ENCODE measurements at places on chromosomes 5 and 9. TPM values are rescaled to one million over a fixed set of nuclear protein-coding genes. Genes with fewer than 3 reads are reported as not detected.

DOLPP1 gene
- 3.2 TPM for total RNA-seq

- no peaks in the 10 kb centered on the region for H3K27me3 ChIP-seq
- peaks cover 7% of the 10 kb centered on the region for H3K4me1 ChIP-seq
- peak overlapping the region; percentile 59 for H3K4me3 ChIP-seq
- no peak for DNase-seq
- peak overlapping the region; percentile 73 for H3K27ac ChIP-seq
Observed at GRCh38 chr5:80961376-80962281, 1.5 kb downstream of the RASGRF2 start.

DNA sequence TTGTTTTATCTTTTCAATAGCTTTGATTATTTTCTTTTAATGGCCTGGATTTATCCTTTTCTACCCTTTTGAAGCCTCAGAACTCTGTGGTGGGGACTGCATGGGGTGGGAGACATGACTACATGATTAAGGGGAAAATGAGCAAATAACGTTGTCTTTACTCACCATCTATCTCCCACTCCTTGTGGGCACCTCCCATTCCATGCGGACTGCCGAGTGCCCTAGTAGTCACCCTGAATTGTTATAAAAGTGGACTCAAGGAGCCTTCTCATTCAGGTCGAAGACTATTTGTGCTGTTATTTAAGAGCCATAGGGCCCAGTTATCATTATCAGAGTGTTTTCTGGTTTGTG lies 281.8 kb downstream of the MLLT3 start:
- H3K4me3 ChIP-seq, result no peak overlapping the region
- no peak overlapping the region for H3K27ac ChIP-seq
- no peak for DNase-seq
- H3K4me1 ChIP-seq, result no peaks in the 10 kb centered on the region
- no peaks in the 10 kb centered on the region for H3K36me3 ChIP-seq
- H3K27me3 ChIP-seq, result no peaks in the 10 kb centered on the region

GRCh38 chr5:6732634-6733410 lies 19.6 kb downstream of the TENT4A start:
- DNase-seq, result no peak
- no peak overlapping the region for H3K4me3 ChIP-seq
- no peaks in the 10 kb centered on the region for H3K27me3 ChIP-seq

DNA sequence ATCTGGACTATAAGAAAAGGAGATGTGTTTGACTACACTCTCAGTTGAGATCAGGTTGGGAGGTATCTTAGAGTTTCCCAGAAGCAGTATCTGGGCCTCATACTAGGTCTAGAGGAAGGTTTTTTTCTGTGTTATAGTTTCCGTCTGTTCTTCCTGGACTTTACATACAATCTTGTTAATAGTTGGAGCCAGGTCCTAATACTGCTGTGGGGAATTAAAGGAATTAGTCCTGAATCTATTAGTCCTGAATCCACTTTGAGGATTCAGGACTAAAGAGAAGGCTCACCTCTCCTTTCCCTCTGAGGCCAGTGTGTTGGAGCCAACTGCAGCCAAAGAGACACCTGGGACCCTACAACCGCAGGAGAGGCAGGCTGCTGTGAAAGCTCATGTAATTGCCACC lies 445.7 kb upstream of the CLINT1 start:
- H3K4me1 ChIP-seq, result no peaks in the 10 kb centered on the region
- H3K27ac ChIP-seq, result no peak overlapping the region
- H3K36me3 ChIP-seq, result no peaks in the 10 kb centered on the region
- no peak for DNase-seq

DNA sequence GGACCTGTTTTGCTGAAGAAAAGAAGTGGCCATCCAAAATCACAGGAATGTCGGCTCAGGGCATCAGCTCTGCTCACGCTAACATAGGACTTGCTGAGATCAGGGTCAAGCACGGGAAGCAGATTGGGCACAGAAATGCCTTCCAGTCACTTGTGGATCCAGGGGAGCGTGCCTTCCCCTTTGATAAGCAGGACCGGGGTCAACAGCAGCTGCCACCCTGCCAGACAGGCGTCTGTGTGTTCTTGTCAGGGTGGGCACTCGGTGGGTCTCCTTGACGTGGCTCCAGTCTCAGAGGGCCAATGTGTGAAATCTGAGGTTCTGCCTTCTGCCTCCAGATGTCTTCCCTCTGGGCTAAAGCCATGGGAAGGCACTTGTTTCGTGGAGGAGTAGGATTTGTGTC lies 313.7 kb upstream of the IRX4 start:
- no peak overlapping the region for H3K27ac ChIP-seq
- no peak overlapping the region for H3K4me3 ChIP-seq
- H3K4me1 ChIP-seq, result no peaks in the 10 kb centered on the region

GFI1B gene
- not detected for total RNA-seq

- H3K27ac ChIP-seq, result no peak overlapping the region
- H3K36me3 ChIP-seq, result no peaks in the 10 kb centered on the region
- peaks cover 10% of the 10 kb centered on the region for H3K4me1 ChIP-seq
- no peak for DNase-seq
Observed at GRCh38 chr9:116491659-116492058, 195.4 kb upstream of the TRIM32 start.

- DNase-seq, result peak; percentile 93
- no peak overlapping the region for H3K4me3 ChIP-seq
- H3K4me1 ChIP-seq, result peaks cover 8% of the 10 kb centered on the region
- no peaks in the 10 kb centered on the region for H3K27me3 ChIP-seq
Observed at GRCh38 chr9:95137587-95138145, 179.8 kb downstream of the FANCC start.

GRCh38 chr5:157659868-157660660 lies 7.8 kb upstream of the SOX30 start:
- H3K27me3 ChIP-seq, result no peaks in the 10 kb centered on the region
- no peaks in the 10 kb centered on the region for H3K4me1 ChIP-seq
- no peak overlapping the region for H3K4me3 ChIP-seq
- no peaks in the 10 kb centered on the region for H3K36me3 ChIP-seq
- no peak overlapping the region for H3K27ac ChIP-seq
- DNase-seq, result no peak

SLC34A3 gene
- total RNA-seq, result not detected

WNT8A gene
- total RNA-seq, result not detected

PTGR1 gene
- total RNA-seq, result 40.3 TPM

GRCh38 chr5:568061-568781 lies 43.9 kb upstream of the CEP72 start:
- H3K27me3 ChIP-seq, result no peaks in the 10 kb centered on the region
- H3K36me3 ChIP-seq, result no peaks in the 10 kb centered on the region
- DNase-seq, result no peak

SHOC1 gene
- 0.25 TPM for total RNA-seq

DNA sequence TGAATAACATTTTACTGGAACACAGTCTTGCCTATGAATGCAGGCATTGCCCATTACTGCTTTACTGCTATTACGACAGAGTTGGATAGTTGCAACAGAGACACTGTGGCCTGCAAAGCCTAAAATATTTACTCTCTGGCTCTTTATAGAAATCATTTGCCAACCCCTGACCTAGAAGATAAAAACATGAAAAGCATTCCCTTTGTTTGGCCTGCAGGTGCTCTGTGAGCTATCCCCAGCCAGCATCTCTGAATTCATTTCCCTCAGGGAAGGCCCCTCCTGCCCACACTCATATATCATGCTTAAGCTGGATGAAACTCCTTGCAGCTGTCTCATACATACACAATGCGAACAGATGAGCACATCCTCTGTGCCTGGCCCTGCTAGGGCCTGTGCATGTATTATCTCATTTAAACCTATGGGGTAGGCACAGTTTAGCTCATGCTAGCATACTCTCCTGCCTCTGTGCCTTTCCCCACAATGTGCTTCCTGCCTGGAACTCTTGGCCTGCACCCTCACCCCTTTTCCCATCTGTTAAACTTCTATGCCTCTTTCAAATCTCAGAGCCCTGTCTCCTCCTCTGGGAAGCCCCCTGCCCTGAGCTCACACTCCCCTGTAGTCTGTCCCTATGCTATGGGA lies 193.1 kb downstream of the PAX5 start:
- H3K4me3 ChIP-seq, result no peak overlapping the region
- no peak for DNase-seq
- no peaks in the 10 kb centered on the region for H3K36me3 ChIP-seq

GRCh38 chr5:162824360-162824759 lies 613.0 kb upstream of the CCNG1 start:
- H3K4me3 ChIP-seq, result no peak overlapping the region
- H3K36me3 ChIP-seq, result no peaks in the 10 kb centered on the region
- DNase-seq, result no peak
- H3K4me1 ChIP-seq, result no peaks in the 10 kb centered on the region

FCN1 gene
- 1.7 TPM for total RNA-seq

FOXD1 gene
- total RNA-seq, result not detected

DNA sequence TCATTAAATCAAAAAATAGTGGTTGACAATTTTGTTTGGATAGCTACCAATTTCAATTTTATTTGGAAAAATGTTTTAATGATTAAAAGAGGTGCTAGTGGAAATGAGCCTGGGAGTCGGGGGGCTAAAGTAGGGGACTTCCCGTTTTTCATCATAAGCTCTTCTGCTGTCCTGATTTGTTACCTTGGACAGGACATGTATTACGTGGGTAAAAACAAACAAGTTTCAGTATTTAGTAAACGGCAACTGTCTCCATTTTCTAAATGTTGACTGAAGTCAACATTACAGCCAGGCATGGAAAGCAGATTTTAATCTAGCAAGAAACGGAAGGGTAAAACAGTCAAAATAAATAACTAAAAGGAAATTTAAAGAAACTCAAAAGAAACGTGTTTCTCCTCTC lies 212.3 kb upstream of the GRAMD2B start:
- DNase-seq, result no peak
- no peak overlapping the region for H3K27ac ChIP-seq
- H3K4me3 ChIP-seq, result no peak overlapping the region
- no peaks in the 10 kb centered on the region for H3K36me3 ChIP-seq

PCDH1 gene
- 38.8 TPM for total RNA-seq

DNA sequence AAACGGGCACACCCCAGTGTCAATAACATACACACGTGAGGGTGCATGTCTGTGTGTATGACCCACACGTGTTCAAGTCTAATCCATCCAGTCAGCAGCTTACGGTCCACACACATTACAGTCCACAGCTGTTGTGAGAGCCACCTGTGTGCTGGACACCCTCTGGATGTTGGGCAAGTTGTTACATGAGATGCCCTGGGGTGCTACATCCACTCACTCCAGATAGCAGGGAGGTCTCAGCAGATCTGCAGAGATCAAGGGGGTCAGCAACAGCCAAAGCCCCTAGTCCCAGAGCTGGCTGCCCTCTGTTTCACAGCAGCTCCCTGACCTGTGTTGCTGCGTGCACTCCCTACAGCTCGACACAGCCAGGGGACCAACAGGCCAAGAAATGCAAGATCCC lies 4.3 kb upstream of the AIF1L start:
- no peak overlapping the region for H3K4me3 ChIP-seq
- DNase-seq, result no peak

DNA sequence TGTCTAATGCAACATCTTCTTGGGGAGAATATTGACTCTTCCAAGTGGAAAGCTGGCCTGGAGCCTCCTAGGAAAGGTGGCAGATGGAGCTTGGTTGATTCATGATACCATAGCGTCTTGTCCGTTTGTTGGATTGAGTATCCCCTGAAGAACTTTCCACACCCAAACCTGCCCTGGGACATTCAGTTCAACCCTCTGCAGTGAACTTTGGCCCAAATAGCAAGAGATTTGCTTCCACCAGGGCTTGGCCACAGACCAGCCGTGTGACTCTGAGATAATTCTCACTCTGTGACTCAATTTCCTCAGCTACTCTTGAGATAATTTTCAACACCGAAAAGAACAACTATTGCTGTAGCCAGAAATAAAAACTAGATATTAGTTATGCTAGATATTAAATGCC lies 108.0 kb upstream of the RAD23B start:
- no peaks in the 10 kb centered on the region for H3K27me3 ChIP-seq
- no peaks in the 10 kb centered on the region for H3K36me3 ChIP-seq
- H3K4me3 ChIP-seq, result no peak overlapping the region
- DNase-seq, result no peak
- H3K4me1 ChIP-seq, result no peaks in the 10 kb centered on the region
- H3K27ac ChIP-seq, result no peak overlapping the region

GRCh38 chr9:100324594-100325200 lies 28.0 kb downstream of the TEX10 start:
- no peaks in the 10 kb centered on the region for H3K36me3 ChIP-seq
- H3K27ac ChIP-seq, result no peak overlapping the region
- no peak overlapping the region for H3K4me3 ChIP-seq
- H3K4me1 ChIP-seq, result no peaks in the 10 kb centered on the region
